COLO829 (cell line): ENCODE measurements at places on chromosomes 2 and 18.
A peak's percentile ranks its signal among the peaks of the same experiment; 100 is the strongest.

DNA sequence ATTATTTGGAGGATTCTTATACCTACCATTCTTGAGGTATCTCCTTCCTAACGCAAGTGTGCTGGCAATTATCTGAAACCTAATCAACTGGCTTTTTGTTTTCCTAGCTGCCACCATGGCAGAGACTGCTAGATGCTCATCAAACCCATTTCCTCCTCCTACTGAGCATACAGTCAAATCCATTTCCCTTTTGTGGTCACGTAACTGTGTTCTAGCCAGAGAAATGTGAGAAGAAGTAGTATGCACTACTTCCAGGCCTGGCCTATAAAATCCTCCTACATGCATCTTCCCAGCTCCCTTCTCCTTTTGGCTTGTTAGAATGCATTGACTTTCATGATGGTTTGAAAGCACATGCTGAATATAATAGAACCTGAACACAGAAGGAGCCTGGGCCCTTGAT lies 494.1 kb upstream of the MEIS1 start:
- no peak for DNase-seq

DNA sequence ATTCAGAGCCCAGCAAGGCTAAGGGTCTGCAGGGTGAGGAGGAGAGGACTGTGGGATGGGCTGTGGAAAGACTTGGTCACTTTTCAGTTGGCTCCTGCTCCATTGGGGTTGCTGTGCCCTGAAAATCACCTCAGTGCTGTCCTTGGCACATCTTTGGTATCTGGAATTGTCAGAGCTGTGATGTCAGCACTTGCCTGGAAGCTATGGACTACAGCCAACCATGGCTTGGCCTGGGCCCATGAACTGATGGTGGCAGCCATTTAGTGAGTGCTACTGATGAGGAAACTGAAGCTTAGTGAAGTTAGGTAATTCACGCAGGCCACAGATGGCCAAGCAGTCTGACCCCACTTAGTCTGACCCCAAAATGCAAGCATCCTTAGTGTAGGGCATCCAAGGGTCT lies 121.8 kb upstream of the SERPINE2 start:
- no peak for DNase-seq

DNA sequence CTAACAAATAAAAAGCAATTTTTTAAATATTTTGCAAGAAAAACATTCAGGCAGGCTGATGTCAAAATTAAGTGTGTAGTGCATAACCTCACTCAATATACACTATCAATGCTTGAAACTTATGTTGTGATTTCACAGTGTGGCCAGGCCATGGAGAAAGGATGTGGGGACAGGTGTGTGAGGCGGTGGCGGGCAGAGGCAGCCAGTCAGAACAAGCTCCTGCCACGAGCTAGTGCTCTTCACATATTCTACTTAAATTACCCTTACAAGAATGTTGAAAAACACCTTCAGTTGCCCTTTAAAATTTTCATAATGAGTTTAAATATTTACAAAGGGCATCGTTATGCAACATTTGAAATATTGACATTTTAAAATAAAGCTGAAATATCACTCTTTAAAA lies 43.2 kb downstream of the CYB5A start:
- DNase-seq = no peak

DNA sequence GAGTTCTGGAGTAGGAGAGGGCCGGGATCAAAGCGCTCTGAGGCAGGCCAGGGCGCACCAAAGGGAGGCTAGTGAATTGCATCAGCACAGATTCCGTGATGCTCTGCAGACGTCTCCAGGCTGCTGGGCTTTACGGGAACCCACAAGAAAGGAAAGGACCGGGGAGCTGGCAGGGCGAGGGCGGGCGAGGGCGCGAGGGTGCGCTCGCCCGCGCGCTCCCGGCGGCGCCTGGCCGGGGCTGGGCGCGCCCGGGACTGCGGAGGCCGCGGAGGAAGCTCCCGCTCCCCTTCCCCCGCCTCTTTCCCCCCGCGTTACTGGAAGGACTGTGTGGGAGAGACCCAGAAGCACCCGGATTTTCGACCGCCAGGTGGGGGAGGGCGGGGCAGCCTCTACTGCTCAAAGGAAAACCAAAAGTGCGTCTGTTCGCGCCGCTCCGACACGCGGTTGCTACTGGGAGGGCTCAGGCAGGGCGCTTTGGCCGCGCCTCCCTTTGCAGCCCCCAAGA lies 2.4 kb upstream of the FOSL2 start:
- peak; percentile 43 for DNase-seq

DNA sequence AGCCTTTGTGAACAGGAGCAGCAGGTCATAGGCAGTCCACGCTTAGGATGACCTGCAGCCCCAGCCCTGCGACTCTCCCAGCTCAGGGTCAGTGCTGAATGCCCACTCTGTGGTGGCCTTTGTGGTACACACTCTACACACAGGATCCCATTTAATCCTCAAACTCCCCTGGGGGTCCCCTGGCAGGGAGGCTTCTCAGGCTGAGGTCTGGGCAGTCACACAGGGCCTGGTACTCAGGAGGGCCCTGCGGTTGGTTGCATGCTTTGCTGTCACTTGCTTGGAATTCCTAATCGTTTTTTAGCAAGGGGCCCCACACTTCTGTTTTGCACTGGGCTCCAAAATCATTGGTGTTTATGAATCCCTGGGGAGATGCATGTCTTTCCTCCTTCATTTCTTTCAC lies 113.0 kb downstream of the EML6 start:
- DNase-seq = no peak

DNA sequence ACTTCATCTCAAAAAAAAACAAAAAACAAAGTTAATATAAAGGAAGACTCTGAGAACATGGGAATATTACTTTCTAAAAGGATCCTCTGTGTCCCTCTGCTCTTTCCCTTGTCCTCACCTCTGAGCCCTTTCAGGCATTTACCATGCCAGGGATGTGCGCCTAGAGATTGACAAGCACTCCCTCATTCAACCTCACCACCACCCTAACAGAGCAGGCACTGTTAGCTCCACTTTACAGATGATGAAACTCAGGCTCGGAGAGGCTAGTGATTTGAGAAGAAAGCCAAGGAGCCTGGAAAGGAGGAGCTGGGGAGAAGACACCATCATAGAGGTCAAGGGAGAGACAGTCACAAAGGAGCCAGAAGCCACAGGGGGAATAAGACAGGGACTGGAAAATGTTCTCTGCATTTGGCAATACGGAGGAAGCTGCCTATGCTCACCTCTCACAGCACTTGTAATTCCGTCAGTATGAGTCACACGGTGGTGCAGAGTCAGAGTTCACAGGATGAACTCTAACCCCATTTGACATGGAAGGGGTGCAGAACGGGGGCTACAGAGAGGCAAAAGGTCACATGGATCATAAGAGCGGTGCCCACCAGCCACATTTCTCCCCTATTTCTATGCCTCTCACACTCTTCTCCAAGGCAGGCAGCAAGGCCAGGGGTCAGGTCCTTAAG lies 101.8 kb upstream of the NFU1 start:
- no peak for DNase-seq

- no peak for DNase-seq
These were observed 203.6 kb downstream of the UBE2E3 start for GRCh38 chr2:181183878-181184542.

GRCh38 chr2:45688479-45689298 lies 37.2 kb downstream of the PRKCE start:
- DNase-seq = no peak

- DNase-seq = no peak
These were observed 477.8 kb upstream of the GCFC2 start for GRCh38 chr2:76188334-76189008.

- DNase-seq = no peak
These were observed 113.0 kb downstream of the DYSF start for GRCh38 chr2:71566372-71566771.

DNA sequence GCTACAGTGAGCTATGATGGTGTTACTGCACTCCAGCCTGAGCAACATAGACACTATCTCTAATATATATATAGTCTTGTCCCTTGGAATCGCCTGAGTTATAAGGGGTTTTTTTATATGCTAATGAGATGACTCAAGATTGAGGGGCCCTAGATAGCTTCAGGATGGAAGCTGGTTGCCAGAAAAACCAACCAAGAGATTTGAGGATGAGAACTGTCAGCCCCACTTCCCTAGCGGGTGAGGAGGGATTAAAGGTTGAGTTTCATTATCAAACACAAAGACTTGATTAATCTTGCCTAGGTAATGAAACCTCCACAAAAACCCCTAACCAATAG lies 12.6 kb upstream of the GALM start:
- no peak for DNase-seq

GRCh38 chr2:127649100-127649611 lies 3.2 kb downstream of the GPR17 start:
- DNase-seq = no peak

DNA sequence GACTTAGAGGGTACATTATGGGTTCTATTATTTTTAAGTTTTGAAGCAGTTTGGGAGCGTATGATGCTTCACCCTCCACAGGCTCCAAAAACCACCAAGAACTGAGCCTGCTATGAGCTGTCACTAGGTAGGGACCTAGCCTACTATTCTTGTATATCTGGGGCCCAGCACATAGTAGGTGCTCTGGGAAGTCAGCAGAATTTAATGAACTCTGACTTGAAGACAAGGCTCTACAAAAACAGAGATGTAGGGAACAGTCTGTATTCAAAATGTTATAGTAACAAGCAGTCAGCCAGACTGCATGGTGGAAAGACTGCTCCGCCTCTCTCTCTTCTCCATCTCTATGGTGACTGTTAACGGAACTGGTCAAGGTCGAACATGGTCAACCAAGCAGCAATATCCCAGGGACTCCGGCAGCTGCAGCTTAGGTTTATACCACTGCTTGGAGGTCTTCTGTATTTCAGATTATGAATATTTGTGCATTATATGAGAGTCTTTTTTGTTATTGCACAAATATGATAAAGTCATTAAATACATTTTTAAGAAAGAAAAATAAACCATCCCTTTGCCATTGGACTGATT lies 22.2 kb upstream of the YWHAQ start:
- no peak for DNase-seq

GRCh38 chr2:65292461-65293011 lies 64.9 kb downstream of the ACTR2 start:
- no peak for DNase-seq

DNA sequence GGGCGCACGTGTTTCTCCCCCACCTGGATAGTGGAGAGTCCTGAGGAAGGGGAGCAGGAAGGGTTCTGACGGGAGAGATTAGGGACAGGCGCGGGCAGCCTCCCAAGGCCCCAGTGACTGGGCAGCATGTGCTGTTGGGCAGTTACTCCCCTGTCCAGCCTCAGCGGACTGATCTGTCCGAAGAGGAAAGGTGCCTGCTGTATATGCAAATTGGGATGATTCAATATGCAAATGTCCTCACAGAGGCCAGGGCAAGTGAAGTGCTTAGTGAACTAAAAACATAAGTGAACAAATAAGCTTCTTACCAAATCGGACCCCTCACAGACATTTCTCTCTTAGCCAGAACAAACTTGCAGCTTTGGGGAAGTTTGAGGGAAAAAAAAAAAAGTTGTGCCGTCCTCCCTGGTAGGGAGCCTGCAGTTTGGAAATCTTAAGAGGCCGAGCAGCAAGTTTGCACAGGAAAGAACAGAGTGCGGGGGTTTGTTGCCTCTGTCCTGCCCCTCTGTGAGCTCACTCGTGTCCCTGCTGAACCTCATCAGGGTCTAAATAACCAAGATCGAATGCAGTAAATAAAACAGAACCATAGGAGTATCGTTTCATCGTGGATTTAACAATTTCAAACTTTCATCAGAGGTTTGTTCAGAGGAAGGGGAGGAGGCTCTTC lies 141.4 kb downstream of the KCTD1 start:
- no peak for DNase-seq

GRCh38 chr2:128196471-128196931 lies 105.5 kb downstream of the UGGT1 start:
- no peak for DNase-seq

GRCh38 chr18:67400502-67401117 lies 115.9 kb downstream of the DSEL start:
- no peak for DNase-seq

- no peak for DNase-seq
These were observed 33.5 kb downstream of the CRIM1 start for GRCh38 chr2:36389091-36389564.

DNA sequence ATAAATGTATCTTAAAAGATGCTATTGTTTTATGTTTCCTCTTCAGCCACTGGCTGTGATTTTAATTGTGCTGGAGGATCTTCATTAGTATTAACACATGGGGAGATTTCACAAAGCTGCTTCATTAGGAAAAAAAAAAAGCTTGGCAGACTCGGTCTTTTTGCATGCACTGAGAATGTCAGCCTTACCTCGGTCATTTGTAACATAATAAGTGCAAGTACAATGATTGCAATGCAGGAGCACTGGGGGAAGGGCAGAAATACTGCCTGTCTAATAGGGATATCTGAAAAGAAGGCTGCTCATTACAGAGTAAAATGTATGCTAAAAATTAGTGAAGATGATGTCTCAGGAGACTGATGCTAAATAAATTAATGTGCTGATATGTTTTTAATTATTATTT lies 1.3 kb upstream of the BAZ2B start:
- DNase-seq = no peak
